CD4-positive, alpha-beta T cell (primary cell): ENCODE measurements at places on chromosomes 6 and 20.

GRCh38 chr20:59633656-59634251 is 29.4 kb downstream of the PHACTR3 start:
- no peak for DNase-seq

GRCh38 chr20:6311097-6311496 is 188.3 kb upstream of the FERMT1 start:
- DNase-seq = no peak

GRCh38 chr20:18683839-18684238 is 96.0 kb downstream of the DTD1 start:
- DNase-seq = no peak

GRCh38 chr20:37161830-37162549 is 17.1 kb upstream of the RPN2 start:
- no peak for DNase-seq

DNA sequence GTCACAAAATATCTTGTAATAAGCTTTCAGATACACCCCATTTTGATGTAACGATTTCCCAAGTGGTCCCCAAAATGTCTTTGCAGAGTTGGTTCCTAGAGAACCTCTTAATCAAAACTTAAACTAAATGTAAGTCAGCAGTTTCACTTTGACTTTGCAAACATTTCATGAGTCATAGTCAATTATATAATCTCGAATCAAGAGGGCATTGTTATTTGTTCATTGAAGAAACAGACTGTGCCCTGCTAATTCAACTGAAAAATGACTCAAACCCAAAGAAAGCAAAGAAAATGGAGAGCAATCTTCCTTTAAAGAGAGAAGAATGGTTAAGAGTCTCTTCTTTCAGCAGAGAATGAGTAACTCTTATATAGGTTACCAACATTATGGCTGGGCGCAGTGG is 58.3 kb downstream of the IPCEF1 start:
- no peak for DNase-seq
